ENCODE measurements at places on chromosomes 11 and 22. TPM values are rescaled to one million over a fixed set of nuclear protein-coding genes. Genes with fewer than 3 reads are reported as not detected.

GRCh38 chr11:111788051-111788450 is 21.9 kb upstream of the PPP2R1B start:
- DNase-seq = peak; percentile 79

GRCh38 chr22:50683994-50684371 is 11.4 kb downstream of the SHANK3 start:
- DNase-seq = peak; percentile 65

DNA sequence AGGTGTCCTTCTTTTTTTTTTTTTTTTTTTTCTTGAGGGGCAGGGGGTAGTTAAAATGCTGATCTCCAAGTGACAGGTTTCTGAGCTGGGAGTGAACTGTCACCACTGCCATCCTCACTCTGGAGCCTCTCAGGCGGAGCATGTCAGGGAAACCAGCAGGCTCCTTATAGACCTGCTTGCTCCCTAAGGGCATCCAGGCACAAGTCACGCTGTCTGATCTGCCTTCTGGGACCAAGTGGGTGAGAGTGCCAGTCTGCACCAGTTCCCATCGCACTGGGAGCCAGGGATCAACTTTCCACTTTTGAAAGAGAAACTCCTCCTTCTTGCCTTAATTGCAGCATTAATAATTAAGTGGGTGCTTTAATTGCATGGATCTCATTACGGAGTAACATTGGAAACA is 537.9 kb upstream of the CADM1 start:
- DNase-seq = no peak

- no peak for DNase-seq
These were observed 22.3 kb downstream of the NTM start for GRCh38 chr11:131392528-131393255.

OR8D1 gene
- total RNA-seq = not detected

- no peak for DNase-seq
These were observed 292.7 kb downstream of the OPCML start for GRCh38 chr11:133239575-133239974.

KRTAP5-7 gene
- not detected for total RNA-seq

DNA sequence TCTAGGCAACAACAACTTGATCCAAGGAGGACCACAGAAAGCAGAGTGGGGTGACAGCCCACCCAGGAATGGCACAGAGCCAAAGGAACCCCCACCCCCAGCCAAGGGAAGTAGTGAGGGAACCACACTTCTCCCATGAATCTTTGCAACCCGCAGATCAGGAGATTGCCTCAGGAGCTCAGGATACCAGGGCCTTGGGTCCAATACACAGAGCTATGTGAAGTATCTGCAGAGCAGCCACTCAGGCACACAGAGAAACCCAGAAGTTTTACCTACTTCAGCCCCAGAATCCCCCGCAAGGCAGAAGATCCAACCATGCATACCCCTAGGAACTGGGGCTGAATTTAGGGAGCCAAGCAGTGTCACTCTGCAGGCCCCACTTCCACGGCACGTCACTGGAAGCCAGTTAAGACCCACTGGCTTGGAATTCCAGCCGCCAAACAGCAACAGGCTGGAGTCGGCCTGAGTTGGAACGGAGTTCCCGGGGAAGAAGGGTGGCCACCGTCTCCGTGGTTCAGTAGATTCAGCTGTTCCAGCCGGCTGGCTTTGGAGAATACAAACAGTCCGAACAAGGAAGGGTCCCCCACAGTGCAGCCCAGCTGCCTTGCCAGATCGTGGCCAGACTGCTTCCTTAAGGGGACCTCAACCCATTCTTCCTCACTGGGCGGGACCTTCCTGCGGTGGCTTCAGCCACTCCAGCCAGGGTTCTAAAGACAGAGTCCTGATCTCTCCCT is 174.1 kb downstream of the TTC28 start:
- DNase-seq = no peak

TST gene
- 29.7 TPM for total RNA-seq

GRCh38 chr11:116930586-116930985 is 93.2 kb upstream of the APOA1 start:
- no peak for DNase-seq

TMEM126A gene
- total RNA-seq = 44.0 TPM

SLC22A8 gene
- not detected for total RNA-seq

ACRV1 gene
- not detected for total RNA-seq

DNA sequence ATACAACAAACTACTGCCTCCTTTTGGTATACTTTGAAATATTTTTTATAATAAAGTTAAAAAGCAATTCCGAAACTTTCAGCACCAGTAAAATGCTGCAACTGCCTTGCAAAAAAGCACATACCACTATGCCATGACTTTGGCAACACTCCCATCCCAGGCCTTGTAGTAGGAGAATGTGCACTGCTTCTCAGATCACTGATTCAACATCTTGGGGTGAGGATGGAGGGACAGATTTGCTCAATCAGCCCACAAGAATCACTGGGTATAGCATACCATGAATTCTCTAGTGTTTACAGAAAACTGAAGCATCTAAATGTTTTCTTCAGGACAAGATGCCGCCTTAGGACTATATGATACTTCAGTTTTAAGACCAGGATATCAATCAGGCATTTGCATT is 14.9 kb downstream of the EIF4ENIF1 start:
- DNase-seq = no peak

TSGA10IP gene
- total RNA-seq = not detected
